Esophagus squamous epithelium (tissue), 5 donors: ENCODE measurements at places on chromosomes 6 and 20.

DNA sequence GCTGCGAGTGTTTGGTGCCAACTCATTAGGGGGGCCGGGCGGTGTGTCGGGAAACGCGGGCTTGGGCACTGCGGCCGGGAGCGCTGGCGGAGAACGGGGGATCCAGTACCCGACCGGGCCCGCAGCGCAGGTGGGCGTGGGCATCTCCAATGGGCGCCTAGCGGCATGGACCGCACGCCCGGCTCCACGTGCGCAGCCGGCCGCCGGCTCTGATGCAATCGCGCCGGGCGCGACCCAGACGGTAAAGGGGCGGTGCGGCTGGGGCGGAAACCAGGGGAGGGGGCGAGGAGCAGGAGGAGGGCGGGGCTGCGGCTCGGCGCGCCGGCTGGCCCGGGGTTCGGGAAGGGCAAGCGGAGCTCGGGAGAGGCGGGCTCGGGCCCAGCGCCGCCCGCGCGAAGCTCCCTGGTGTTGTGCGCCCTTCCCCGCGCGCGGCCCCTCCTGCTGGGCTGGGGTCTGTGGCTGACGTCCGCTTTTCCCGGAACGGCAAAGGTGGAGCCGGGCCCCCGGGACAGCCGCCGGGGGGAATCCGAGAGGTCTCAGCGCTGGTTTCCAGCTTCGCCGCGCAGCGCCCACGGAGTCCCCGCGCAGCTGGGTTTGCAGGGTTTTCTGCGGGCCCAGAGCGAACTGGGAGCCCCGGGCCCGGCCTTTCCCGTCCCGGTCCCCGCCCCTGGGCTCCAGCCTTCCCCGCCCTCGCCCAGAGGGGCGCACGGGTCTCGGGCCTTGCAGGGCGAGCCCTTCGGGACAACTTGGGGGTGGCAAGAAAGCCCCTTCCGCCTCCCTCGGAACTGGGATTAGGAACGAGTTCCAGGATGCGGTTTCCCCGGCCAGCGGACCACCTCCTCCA is 867 bp downstream of the MTHFD1L start:
- peak; percentile 14 for DNase-seq

GRCh38 chr6:44192428-44193041 is 24.2 kb upstream of the MYMX start:
- DNase-seq: no peak

GRCh38 chr6:159691133-159691962 is 1.7 kb downstream of the SOD2 start:
- DNase-seq: no peak

- DNase-seq: no peak
Measured at GRCh38 chr6:92479831-92480230, 939.5 kb downstream of the EPHA7 start.

DNA sequence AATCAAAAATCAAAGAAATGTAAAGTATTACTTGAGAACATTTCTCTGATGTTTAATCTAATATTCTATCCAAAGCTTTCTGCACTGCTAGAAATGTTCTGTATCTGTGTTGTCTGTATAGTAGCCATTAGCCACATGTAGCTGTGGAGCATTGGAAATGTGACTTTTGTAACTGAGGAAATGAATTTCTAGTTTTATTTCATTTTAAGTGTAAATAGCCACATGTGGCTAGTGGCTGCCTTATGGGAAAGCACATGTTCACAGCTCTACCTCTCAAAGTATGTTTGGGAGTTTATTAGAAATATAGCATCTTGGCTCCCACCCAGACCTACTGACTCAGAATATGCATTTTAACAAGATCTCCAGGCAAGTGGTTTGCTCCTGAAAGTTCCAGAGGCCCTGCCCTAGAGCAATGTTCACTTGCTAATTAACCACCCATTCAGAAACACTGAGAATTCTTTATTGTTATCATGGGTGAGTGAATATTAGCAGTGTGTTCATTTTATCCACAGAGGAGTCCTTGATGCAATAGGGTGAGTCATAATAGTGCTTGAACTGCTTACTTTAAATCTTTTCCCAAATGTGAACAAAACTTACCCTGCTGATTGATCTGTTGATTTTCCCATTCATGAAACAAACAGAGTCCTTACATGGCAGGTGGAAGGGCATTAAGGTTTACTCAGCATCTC is 282.7 kb downstream of the PLCB1 start:
- DNase-seq: no peak

DNA sequence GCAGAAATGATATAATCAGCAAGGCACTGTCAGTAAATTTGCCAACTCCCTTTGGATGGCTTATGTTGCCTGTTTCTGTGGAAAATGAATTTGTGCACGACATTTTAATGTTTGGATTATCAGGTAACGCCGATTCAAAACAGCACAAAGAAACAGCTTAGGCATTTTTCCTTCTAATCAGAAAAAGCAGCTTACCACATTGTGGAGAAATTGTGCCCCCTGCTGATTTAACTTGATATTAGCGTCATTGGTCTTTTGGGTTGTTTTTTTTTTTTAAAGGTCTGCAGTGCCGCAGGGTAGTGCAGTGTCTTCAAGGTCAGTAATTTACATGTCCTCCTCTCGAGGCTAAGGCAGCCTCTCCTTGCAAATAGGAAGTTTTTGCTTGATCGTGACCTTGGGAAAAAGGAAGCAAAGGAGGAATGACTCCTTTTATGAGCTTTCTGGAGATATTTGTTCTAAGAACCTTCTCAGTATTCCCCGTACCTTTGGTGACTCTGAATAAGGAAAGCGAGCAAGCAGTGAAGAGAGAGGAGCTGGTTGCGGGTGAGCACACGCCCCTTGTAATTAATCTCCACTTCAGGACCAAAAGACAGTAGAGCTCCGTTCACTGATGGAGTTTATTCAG is 79.1 kb downstream of the ELOVL4 start:
- DNase-seq: no peak

DNA sequence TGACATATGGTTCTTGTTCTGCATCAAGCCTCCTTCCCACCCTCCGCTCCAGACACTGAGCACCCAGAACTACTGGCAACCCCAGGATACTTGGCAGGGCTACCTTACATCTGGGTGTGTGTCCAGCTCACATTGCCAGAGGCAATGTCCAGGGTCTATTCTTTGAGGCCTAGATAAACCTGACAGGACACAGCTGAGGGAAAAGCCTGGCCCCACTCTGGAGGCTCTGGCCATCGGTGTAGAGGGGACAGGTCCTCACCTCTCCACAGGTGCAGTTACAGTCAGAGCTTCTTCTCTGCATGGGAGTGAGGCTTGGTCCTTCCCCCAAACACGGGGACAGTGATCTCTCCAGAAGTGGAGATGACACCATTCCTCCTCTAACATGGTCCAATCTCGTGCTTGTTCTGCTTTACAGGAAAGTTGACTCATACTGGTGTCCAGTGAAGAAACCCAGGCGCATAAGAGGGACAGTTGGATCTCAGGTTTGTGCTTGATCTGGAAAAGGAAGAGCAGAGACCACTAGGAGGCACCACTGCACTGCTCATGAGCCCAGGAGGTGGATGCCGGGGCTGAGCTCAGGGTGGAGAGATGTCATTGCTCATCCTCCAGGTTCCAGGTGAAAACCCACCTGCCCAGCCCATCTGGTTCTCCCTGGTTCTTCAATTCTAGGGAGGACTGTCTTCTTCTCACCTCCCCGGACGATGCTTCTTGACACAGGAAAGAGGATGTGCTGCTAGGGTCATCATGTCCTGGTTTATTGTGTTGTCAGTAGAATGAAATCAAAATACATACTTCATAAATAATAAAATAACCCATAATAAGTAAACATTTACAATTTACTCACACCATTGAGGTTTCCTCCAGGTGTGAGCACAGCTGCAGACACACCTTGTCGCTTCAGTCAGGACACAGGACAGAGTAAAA is 14.7 kb downstream of the HLA-F start:
- no peak for DNase-seq

DNA sequence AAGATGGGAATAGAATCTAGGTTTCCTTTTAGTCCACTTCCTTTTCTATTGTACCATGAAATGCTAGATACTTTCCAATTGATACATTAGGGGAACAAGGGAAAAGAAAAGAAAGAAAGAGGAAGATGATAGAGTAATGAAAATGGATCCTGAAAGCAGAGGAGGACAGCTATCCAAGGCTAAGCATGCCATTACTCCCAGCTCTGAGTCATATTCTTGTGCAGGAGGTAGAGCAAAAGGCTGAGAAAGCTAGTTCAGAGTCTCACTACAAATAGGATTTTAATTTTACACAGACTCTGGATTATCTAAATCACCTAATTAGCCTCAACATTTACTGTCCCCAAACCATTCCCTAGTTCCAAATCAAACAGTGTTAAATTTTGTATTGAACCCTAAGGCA is 23.6 kb downstream of the RWDD2A start:
- DNase-seq: no peak

DNA sequence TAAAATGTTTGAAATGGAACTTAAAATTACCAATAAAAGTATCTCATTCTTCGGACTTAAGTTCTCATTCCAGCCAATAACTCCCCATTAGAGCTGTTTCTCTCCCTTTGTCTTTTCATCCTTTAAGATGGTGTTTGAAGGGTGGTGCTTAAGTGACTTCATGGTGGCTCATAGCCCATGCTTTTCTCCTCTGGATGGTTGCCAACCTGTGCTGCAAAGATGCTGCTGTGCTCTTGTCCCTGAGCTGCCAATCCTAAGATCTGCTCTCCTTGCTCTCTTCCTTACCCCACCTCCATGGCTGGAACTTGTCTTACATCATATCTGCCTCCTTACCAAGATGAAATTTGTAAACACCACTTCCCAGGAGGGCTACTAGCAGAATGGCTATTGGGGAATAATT is 31.6 kb upstream of the PNRC1 start:
- DNase-seq: no peak

- no peak for DNase-seq
Measured at GRCh38 chr6:24875534-24875901, 60.2 kb downstream of the RIPOR2 start.

DNA sequence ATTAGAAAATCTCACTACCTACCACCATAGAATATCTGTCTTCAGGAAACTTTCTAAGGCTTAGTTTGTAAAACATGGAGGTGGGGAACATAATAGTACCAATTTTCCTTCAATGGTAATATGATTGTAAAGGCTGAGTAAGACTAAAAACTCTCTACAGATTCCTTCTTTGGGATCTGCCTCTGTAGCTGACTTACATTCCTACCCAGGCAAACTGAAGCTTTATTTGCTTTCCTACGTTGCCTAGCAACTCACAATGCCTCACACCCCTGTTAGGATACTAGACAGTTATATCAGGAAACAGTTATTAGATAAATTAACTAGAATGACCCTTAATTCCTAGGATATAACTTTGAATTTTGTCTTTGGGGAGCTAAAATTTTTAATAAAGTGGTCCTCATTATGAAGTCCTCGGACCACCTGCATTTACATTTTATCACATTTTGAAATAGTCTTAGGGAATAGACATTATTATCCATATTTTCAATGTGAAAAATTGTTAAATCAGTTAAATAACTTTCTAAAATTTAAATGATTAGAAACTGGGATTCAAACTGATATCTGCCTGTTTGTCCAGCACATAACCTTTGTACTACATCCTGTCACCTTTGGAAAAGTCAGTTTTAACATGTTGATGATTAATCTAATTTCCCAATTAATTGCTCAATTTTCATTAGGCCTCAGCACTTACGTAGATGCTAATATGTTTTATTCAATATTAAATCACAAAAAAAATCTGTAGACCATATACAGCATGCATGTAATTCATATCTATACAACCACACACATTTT is 591.4 kb downstream of the RNF144B start:
- DNase-seq: no peak

DNA sequence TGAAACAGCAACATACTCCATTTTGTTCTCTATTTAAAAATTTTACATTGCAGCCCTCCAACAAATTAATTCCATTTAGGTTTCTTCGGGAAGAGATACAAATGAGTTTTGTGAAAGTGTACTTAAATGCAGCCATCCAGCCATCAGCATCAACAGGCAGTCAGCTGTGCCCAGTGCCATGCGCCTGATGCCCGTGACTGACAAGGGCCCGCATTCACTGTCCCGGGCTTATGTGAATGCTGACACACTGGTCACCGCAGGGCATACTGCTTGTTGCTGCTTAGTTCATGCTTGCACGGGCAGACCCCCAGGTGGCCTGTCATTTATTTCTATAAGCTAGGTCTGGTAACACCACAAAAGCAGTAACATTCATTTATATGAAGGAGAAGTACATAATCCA is 224.9 kb upstream of the QKI start:
- no peak for DNase-seq

DNA sequence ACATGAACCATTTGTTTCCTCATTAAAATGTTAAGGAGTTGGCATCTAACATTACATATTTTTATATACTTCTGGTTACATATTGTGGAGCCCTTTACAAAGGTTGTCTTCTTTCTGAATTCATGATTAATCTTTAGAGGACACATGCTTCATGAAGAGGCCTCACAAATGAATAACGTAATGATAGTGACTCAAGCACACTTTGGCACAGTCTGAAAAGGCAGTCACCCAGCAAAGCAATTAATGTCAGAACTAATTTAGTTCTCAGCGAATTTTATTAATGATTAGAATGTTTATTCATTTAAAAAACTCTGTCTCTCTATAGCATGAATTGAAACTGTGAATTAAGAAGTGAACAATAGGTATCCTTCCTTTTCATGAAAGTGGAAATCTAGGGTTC is 854.2 kb downstream of the PHF3 start:
- DNase-seq: no peak

- no peak for DNase-seq
Measured at GRCh38 chr6:138824482-138825144, 28.7 kb downstream of the ECT2L start.

GRCh38 chr20:4793183-4793582 is 71.5 kb downstream of the PRND start:
- no peak for DNase-seq

- DNase-seq: no peak
Measured at GRCh38 chr6:107871976-107872375, 47.9 kb upstream of the SCML4 start.

DNA sequence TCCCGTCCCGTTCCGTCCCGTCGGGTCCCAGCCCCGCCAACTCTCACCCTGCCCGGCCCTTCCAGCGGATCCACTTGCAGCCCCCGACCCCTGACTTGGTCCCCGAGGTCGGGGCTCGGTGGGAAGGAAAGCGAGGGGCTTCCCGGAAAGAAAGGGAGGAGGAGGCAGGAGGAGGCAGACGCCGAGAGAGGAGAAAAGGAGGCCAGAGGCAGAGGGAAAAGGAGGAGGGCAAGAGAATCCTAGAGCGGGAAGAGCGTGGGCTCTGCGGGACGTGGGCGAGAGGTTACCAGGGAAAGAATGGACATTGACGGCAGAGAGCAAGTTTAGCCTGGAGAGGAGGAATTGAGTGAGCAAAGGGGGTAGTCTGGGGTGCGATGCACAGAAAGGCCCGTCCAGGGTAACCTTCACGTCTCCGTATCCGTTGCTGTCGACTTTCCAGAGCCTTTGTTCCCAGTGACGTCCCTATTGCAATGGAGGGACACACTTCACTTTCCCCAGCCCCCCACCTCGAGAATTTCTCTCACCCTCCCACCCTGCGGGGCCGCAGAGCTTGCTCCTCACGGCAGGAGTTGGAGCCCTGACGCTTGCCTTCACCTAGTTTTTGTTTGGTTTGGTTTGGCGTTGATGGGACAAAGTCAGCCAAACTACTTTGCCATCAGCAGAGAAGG is 477 bp upstream of the MOXD1 start:
- no peak for DNase-seq

GRCh38 chr20:63404129-63405085 is 43.3 kb upstream of the CHRNA4 start:
- no peak for DNase-seq
